ENCODE measurements at places on chromosomes 7 and 10.

DNA sequence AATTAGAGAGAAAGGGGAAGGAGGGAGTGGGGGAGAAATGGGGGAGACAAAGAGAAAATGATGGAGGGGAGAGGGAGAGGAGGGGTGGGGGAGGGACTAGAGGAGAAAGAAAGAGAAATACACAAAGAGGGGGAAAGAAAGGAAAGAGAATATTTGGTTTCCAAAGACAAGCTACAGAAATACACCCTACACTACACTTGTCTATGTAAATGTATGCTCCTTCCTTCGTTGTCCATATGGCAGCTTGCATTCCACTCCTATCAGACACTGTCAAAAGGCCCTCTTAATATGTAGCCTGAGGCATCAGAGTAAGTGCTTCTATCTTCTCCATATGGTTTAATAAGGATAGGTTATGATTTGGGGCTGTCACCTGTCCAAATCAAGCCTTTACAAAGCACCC lies 92.8 kb upstream of the FEZF1 start:
- no peak for DNase-seq

GRCh38 chr7:10973942-10974911 lies 555 bp downstream of the PHF14 start:
- peak; percentile 3 for DNase-seq

DNA sequence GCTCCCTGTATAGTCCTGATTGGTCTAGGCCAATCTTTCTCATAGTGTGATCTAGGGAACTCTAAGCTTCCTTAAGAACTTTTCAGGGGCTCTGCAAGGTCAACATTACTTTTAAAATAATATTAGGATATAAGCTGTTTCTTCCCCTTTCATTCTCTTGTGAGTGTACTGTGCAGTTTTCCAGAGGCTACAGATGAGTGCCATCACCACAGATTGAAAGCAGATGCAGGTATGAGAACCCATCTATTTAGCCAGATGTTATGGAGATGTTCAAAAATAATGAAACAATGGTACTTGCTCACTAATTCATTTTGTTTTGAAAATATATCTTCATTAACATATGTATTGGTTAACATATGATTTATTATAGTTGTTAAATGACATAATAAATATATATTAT lies 169.2 kb upstream of the SEMA3A start:
- DNase-seq = no peak

- no peak for DNase-seq
These were observed 150.2 kb upstream of the FZD8 start for GRCh38 chr10:35792291-35792690.

GRCh38 chr10:35940141-35941041 lies 298.3 kb upstream of the FZD8 start:
- DNase-seq = no peak

- DNase-seq = no peak
These were observed 35.3 kb upstream of the DPYSL4 start for GRCh38 chr10:132151286-132151950.

Data from stimulated activated CD4-positive, alpha-beta T cell treated with anti-CD3 and anti-CD28 coated beads, Interleukin-2, amount 100 ng/mL, for 4 hours (primary cell).